ENCODE measurements at places on chromosomes 1 and 21.

GRCh38 chr1:193335806-193336428 is 149.5 kb upstream of the B3GALT2 start:
- peak; percentile 46 for DNase-seq

GRCh38 chr1:155141749-155142148 is 1.4 kb upstream of the DPM3 start:
- no peak for DNase-seq

- no peak for DNase-seq
Observed at GRCh38 chr1:160685266-160685665, 26.4 kb downstream of the CD48 start.

GRCh38 chr1:235998812-235999211 is 66.1 kb downstream of the NID1 start:
- no peak for DNase-seq

GRCh38 chr1:8625981-8626898 is 191.2 kb downstream of the RERE start:
- peak; percentile 93 for DNase-seq

GRCh38 chr1:211885747-211886522 is 55.4 kb upstream of the LPGAT1 start:
- no peak for DNase-seq

DNA sequence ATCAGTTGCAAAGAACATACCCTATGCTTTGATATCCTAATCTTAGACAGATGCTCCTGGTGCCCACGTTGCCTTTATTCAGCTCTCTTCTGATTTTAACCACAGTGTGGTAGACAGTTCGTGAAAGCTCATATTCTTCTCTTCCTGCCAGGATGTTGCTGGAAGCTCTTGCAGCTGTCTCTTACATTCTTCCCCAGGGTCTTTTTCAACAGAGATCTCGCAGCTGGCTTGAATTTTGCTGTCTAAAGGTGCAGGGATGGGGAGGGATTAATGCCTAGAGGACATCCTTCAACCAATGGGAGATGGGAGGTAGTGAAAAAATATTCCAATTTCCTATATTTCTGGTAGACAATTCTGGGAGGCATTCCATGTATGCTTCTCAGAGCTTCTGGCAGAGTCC is 150.0 kb upstream of the APP start:
- DNase-seq, result no peak

DNA sequence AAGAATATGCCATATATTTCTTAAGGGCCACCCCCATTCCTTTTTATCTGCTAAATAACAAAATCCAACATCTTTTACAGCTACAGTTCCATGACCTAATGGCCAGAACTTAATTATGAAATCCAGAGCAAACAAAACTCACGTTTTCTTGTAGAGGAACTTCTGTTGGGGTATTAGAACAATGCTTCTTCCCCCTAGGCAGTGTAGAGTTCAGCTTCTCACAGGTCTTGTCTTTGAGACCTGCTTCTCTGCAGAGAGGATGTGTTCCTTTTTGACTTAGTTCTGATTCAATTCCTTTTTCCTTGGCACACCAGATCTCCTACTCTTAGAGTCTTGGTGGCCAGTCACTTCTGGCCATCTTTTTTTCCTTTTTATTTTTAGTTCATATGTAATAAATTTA is 22.2 kb downstream of the VAV3 start:
- DNase-seq, result no peak

DNA sequence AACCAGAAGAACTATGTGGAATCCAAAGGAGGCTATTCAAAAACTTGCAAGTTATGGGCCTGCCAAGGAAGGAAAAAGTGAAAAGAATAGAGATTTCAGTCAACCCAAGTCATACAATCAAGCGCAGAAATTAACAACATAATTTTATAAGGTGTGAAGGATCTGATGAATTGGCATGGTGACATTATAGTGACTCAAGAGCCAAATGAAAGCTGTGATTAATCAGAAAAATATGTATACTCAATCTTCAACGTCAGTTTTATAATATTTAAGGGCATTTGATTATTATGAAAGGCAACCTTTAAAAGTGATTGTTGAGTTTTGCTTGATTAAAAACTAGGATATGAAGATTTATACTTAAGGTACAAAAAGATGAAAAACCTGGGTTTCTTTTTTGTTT is 37.8 kb upstream of the THEM4 start:
- no peak for DNase-seq

DNA sequence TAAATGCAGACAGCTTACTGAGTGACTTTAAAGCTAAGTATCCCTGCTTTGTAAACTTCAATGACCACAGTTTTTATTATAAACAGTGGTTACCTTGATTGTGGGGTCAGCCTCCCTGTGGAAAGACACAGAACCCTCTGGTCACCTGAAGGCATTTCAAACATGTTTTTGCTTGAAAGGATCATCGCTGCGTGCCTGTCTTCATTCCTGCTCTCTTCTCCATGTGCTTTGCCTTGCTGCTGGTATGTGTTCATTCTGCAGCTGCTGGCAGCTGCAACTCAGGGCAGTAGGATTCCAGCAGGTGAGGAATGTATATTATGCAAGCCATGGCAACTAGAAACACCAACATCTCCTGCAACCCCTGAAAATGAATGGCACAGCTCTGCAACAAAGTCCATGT is 81.0 kb upstream of the VAV3 start:
- DNase-seq, result no peak

- no peak for DNase-seq
Observed at GRCh38 chr1:195754303-195754702, 853.9 kb downstream of the KCNT2 start.

GRCh38 chr1:39331647-39332046 is 127.2 kb downstream of the MACF1 start:
- no peak for DNase-seq

DNA sequence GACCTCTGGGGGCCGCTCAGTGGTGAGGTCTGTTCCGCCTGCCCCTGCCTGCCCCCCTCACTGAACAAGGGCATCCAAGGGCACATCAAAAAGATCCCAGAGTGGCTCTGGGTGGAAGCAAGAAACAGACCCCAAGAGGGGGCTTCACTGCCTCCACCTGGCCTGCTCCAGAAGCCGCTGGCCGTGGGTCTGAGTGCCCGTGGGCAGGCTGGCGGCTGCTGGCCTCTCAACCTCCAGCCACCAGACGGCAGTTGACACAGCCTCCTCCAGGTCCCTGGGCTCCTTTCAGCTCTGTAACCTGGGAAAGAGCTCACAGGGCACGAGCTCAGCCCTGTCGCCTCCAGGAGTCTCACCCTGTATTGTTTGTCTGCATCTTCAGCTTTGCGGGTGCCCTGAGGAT is 56.3 kb downstream of the SLX9 start:
- DNase-seq, result no peak

DNA sequence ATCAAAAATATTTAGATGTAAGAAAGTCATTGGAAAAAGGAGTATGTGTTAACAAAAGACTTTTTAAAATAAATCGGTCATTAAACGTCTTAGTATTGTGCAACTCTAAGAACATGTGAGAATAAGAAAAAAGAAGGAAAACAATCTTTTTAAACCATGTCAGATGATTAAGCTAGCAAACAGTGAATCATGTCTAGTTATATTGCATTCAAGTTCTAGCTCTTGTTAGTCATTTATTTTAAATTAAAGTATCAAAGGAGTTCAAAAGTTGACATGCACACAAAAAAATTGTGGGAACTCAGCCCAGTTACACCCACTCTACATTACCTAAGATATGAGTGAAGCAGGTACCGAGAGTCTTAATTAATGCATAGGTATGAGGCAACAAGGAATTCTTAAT is 9.8 kb downstream of the FRRS1 start:
- no peak for DNase-seq

- no peak for DNase-seq
Observed at GRCh38 chr1:45995298-45995697, 137.1 kb downstream of the PIK3R3 start.

DNA sequence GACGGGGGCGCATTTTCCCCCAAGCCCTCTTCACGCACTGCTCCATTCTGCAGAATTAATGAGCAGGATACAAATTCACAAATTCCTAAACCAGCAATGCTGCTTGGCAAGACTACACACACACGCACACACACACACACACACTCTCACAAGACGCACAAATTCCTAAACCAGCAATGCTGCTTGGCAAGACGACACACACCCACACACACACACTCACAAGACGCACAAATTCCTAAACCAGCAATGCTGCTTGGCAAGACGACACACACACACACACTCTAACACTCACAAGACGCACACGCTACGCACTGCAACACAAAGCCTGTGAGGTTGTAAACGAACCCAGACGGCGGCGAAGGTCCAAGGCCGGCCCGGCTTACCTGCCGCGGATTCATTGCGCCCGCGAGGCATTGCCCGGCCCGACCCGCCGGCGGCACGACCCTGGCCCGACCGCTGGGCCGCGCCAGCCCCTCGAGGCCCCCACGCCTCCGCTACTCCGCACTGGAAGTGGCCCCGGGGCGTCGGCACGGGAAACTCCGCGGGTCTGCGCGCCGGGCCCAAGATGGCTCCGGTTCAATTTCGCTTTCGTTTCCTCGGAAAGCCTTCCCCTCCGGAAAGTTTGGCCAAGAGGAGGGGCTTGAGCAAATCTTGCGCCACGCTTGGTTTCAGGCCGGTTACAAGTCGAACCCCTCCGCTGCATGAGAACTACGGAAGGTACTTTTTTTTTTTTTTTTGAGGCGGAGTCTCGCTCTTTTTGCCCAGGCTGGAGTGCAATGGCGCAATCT is at the start of gene ADAR:
TSS of gene ADAR (minus strand) at position 578 of the 788 bp plus-strand sequence. CDS start at position 398, 180 bp downstream.
- peak; percentile 96 for DNase-seq

DNA sequence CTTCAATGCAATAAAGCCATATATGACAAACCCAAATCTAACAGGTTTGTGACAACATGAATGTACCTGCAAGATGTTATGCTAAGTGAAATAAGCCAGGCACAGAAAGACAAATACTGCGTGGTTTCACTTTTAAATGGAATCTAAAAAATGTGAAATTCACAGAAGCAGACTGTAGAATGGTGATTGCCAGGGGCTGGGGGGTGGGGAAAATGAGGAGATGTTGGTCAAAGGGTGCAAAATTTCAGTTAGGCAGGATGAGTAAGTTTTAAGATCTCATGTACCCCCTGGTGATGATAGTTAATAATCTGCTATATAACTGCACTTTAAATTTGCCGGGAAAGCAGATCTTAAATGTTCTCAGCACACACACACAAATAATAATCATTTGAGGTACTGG is 160.5 kb downstream of the PTBP2 start:
- no peak for DNase-seq

DNA sequence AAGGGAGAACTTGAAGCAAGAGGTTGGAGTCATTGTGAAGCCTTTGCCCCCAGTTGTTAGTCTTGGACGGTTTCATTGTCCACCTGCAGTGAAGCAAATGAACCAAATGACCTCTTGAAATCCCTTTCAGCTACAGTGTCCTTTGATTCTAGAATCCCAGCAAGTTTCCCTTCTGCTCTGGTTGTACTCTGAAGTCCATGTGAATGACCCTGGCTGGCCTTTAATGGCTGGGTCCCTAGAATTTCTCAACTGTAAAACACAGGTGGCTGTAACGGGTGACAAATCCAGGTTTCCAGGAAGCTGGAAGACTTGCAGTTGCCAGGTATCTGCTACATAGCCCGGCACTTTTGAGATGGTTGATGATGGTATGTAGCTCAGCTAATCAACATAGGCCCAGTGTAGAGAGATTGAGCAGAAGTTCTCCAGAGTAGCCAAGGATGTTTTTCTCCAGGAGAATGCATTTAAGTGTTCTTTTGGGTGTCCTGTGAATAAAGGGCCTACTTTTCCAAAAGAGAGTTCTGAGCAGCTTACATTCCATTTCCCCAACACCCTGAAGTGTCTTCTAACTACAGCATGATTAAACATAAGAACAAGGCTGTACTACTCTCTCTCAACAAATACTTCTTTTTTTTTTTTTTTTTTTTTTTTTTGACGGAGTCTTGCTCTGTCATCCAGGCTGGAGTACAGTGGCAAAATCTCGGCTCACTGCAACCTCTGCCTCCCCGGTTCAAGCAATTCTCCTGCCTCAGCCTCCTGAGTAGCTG is 17.6 kb upstream of the SLC30A1 start:
- DNase-seq, result no peak

DNA sequence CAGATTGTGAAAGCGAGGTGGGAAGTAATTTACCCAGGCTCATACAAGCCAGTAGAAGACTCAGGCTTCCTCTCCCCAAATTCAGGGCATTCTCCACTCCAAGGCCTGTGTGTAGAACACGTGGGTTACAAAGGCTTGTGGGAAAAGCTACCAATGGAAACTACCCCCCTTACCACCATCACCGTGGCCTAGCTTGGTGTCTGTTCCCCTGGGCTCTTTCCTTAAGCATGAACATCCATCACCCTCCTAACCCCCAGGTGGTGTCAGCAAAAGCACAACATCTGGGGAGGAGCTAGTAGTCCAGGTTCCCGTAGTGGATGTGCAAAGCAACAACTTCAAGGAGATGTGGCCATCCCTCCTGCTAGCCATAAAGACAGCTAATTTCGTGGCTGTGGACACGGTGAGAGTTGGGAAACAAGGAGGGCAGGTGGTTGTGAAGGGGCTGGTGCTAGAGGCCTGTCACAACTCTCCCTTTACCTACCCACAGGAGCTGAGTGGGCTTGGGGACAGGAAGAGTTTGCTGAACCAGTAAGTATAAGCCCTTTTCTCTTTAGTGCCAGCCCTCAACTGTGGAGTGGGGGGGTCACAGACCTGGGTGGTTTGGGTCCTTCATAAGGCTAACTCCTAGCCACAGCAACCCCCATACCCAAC is 701 bp upstream of the MUTYH start:
- no peak for DNase-seq

DNA sequence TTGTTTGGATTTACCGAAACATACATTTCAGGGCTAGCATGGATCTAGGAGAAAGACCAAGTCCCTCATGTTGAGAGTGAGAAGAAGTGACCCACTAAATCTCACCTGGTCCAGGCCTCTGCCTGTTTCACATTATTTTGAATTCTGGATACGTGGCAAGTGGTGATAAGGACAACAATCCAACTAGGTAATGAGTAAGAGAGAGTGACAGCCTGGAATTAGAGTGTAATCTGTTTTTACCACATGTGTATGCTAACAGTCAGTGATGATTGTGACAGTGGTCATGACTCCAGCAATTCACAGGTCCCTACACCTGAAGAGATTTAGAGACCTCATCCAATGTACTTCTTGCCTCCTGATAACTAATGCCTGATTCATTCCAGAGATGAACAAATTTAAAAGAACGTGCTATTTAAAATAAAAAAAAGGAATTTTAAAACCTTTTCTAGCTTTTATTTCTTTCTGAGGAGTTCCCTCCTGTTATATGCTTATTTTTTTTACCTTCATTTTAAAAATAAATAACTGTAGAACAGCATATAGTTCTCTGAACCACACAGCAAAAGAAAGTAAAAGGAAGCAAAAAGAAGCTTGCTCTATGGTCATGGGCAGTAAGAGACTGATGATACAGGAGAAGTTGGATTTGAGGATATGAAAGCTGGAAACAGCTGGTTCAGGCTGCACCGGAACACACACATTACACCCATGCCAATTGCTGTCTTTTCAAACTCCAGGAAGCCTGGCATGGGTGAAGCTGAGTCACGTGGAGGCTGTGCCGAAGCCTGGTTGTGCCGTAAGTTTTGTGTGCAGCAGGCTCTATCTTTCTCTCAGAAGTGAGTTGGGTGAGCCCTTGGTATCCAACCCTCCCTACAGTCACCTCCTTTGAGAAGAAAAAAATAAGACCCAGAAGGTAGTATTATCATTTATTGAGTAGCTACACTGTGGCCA is 14.7 kb downstream of the C1orf116 start:
- DNase-seq, result no peak
